Stimulated activated memory B cell treated with anti-CD40 and anti-IgM and Interleukin-4, amounts not matched to agents 10 μg/mL and 1 μg/mL and 100 μg/mL, for 72 hours (primary cell): ENCODE measurements at places on chromosomes 4 and X.

DNA sequence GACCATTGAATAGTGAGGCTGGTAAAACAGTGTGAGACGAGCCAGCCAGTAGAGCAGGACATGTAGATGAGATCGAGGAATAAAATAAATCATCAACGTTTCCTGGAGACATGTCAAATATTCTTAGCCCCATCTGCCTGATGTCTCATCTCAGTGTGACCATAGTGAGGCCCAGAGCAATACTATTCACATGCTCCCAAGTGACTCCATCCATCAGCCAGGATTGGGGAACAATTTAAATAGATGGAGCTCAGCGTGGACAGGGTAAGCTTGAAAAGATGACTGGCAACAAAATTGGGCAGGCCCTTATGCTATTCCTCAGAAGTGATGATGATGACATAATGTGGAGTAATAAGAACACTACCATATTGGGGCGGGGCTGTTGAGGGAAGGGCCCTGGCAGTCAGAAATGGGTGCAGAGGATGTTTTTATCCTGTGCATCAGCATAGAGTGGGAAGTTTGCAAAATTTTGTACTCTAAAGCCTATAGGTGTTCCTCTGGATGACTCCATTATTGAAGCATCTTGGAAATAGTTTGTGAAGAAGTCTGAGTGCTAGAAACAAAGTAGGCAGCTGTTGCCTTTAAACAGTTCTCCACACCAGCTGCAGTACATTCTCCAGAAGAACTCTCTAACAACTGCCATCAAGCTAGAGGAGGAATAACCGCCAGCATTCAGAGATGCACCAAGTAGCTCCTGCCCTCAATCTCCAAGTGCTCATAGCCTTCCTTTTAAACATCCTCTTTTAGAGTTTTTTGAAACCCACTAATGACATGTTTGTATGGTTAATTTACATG, 333.0 kb downstream of the DCHS2 start:
- ATAC-seq, result no peak

GRCh38 chrX:34238896-34239295, 106.8 kb upstream of the FAM47A start:
- no peak for ATAC-seq

- no peak for ATAC-seq
Measured at GRCh38 chrX:100731441-100732281, at the start of gene SYTL4. TSS of gene SYTL4 (minus strand) at chrX:100732121. CDS start at chrX:100702037, 30,084 bp downstream.

DNA sequence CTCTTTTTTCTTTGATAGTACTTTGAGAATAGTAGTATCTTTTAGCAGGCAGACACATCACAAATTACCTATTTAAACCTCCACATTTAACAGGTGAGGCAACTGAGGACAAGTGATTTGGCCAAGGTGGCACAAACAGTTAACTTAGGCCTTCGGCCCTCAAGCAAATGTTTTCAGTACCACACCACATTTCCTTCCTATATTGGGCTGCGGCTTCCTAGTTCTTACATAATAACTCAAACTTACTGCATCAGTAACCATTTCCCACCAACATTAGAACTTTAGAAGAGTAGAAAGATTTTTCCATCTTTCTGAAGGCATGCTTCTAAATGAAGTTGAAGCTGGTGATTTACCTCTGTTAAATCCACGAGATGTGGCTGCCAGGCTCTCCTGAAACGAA, 63.2 kb upstream of the SLC4A4 start:
- no peak for ATAC-seq

GRCh38 chrX:149527705-149528104, 13.1 kb upstream of the EOLA1 start:
- ATAC-seq, result no peak

DNA sequence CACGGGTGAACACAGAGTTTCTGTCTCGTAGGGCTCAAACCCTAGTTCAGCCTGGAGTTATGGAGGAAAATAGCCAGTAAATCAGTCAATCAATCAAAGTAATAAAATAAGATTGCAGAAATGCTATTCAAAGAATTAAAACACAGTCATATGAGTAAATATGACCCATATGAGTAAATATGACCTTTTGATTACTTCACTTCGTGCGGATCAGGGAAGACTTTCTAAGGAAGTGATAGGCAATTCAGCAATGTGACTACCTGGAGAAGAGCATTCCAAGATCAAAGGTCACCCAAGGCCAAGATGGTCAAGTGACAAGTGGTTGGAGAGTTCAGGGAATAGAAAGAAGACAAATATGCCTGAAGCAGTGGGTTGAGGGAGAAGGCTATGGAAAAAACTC, 722.6 kb downstream of the ADGRL3 start:
- ATAC-seq, result no peak
